Right cardiac atrium (tissue), 5 donors: ENCODE measurements at places on chromosomes 12 and 14.

DNA sequence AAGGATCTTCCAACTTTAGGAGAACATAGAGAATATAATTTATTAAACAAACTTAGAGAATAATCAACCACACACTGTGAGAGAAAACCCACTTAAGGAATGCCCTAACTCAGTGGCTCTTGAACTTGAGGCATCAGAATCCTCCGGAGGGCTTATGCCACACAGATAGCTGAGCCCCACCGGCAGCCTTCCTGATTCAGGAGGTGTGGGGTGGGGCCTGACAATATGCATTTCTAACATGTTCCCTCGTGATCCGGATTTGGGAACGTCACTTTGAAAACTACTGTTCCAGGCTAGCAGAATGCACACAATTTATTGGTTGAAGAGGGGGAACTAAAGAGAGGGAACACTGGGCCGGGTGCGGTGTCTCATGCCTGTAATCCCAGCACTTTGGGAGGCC lies 2.0 kb upstream of the SOAT2 start:
- no peak for DNase-seq

GRCh38 chr14:102923201-102923924 lies 900 bp downstream of the AMN start:
- DNase-seq = peak; percentile 51

- DNase-seq = peak; percentile 91
These were observed 585 bp upstream of the DYRK2 start for GRCh38 chr12:67647799-67648520.

GRCh38 chr14:64733321-64733720 lies 29.1 kb downstream of the PLEKHG3 start:
- no peak for DNase-seq

DNA sequence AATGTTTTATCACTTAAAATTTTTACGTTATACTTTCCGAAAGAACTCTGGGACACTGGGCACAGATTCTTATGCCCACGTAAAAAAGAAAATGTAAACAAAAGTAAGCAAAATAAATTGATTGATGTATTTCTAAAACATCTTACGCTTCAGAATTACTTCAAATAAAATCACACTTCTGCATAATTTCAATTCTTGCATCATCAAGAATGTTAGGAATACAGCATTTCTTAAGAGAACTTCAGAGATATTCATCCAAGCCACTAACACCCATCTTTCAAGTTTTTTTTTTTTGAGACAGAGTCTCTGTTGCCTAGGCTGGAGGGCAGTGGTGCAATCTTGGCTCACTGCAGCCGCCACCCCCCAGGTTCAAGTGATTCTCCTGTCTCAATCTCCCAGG lies 180.6 kb downstream of the MED13L start:
- peak; percentile 31 for DNase-seq
